ENCODE measurements at places on chromosomes 7 and 10.

DNA sequence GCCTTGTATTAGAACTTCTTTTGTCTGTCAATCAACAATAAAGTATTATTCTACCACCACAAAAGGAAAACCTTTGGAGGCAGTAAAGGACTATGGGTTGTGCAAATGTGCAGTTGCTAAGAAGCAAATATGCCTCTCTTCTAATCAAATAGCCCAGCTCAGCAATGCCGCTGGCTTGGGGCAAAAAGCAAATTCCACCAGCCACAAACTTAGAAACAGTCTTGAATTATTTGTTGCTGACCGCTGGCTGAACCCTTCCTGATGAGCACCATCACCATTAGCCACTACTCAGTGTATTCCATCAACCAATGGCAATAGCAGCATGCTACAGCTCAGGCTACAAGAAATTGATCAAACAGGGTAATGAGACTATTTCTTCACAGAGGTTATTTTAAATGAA, 51.0 kb downstream of the SKAP2 start:
- peak; percentile 4 for DNase-seq

DNA sequence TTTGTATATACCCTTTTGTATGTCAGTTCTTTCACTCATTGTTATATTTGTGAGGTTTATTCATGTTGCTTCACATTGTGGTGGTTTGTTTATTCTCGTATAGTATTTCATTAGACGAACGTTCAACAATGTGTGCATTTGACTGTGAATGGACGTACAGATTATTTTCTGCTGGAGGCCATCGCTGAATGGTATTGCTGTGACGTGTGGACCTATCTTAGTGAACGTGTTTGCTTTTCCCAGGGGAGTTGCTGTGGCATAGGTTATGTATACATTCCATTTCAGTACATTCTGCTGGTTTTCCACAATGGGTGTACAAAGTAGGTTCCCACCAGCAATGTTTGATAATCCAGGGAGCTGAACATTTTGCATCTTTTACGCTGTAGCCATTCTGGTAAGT, 31.1 kb upstream of the PLEKHS1 start:
- DNase-seq: no peak

- DNase-seq: no peak
These were observed 120.3 kb downstream of the NRG3 start for GRCh38 chr10:81995254-81995653.

- DNase-seq: no peak
These were observed 23.9 kb upstream of the AOC1 start for GRCh38 chr7:150828384-150828783.

- DNase-seq: no peak
These were observed 4.3 kb downstream of the IRF5 start for GRCh38 chr7:128941946-128942526.

DNA sequence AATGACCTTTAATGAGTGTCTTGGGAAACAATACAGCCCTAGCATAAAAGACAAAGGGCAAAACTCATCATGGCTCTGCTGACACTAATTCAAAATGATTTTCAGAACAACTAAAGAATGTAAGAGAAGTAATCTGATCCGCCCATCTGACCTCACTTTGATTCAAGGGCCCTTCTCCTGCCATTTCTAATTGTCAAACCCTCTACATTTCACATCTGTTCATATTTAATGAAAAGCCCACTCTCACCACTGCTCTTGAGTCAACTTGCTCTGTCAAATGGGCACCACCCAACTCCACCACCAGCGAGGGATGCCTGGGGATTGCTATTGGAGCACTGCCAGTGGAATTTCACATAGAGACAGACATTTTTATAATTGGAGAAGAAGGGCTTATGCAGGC, 639.2 kb downstream of the KCNMA1 start:
- DNase-seq: no peak

- DNase-seq: no peak
These were observed 179.4 kb upstream of the IGFBP3 start for GRCh38 chr7:46100521-46100920.

- no peak for DNase-seq
These were observed 52.4 kb upstream of the ITGB1 start for GRCh38 chr10:33010132-33011037.

DNA sequence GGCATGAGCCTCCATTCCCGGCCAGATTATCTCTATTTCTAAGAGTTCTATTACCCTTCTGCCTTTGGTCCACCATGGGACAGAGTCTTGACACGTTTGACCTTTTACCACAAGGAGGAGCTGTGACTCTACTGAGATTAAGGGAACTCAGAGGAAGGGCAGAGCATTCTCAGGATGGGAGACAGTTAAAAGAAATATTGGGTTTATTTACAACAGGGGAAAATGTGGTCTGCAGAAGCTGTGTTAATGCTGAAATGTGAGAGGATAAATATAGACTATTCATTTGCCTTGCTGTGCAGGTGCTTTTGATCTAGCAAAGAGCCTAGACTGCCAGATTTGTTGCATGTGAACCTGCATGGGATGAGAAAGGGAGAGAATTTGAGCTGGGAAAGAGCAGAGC, 45.8 kb upstream of the PRSS58 start:
- DNase-seq: no peak

GRCh38 chr7:108525327-108525984, 479 bp downstream of the PNPLA8 start:
- DNase-seq: no peak

GRCh38 chr10:12077580-12078180, 8.9 kb downstream of the DHTKD1 start:
- no peak for DNase-seq

DNA sequence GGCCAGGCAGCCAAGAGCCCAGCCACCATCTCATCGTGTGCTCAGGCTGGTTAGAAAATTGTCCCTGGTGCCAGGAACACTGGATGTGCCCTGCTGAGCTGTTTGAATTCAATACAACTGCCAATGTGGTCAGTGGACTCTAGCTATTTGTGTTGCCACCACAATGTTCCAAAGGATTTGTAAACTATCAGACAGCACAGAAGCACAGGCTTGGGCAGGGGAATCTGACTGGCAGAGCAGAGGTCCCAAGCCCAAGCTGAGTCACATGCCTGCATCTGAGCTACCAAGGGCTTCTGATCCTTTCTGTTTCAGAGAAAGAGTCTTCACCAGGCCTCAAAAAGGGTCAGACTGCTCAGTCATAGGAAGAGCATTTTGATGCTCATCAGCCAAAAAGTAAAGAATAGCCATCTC, 232.1 kb upstream of the SEMA3C start:
- DNase-seq: no peak

DNA sequence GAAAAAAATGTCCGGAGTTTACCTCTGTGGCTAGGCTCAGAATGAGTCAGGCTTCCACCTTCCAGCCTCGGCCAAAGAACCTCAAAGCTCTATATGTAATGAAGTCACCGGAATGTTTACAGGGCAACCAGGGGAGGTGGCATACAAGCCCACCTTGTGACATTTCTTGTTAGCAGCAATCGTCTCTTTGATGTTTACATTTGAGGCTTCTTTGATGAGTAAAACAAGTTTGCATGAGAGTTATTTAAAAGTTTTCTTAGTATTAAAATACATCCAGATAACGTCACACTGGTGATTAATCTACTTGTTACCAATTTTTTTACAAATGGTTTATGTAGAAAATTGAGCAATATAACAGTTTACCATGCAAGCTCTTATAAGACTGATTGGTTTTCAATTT, 133.1 kb upstream of the ADAM12 start:
- no peak for DNase-seq
